ENCODE measurements at places on chromosomes 1 and 21. TPM values are rescaled to one million over a fixed set of nuclear protein-coding genes. Genes with fewer than 3 reads are reported as not detected.

Gene GPR25
- not detected for total RNA-seq

Gene SYDE2
- 39.8 TPM for total RNA-seq

Gene C1orf94
- total RNA-seq = not detected

Gene RIPK4
- under 0.01 TPM for total RNA-seq
